ENCODE measurements at places on chromosomes 7 and 10.

GRCh38 chr10:51700228-51700817 is 928 bp upstream of the CSTF2T start:
- no peak for DNase-seq

GRCh38 chr7:151430391-151431205 is 9.3 kb downstream of the CRYGN start:
- DNase-seq: no peak

DNA sequence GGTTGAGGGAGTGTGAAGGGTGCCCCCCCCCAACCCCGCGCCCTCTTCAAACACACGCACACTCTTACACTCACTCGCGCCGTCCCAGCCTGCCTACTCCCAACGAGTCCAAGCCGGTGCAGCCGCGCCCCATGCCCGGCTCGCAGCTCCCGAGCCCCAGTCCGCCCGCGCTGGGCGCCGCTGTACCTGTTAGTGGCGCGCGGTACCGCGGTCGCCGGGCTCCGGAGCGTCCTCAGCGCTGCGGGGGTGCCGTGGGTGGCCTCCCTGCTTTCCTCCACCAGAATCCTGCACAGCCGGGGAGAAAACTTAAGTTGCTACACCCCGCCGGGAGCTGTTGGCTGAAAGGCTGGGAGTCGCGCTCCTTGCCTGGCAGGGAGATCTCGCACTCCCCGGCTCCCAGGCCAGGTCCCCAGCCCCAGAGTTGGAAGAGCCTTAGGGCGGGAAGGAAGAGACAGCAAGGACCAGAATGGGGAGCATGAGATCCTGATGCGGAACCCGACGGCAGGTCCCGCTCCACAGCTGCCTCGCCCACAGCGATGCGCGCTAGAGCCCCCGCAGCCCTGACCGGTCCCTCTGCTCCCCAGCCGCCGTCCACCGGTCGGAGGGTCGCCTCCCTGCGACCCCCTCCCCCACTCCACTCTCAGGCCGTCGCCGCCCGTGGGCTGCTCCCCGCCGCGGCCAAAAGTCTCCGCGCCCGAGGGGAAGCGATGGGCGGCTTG is 863 bp downstream of the ST8SIA6 start:
- DNase-seq: no peak

DNA sequence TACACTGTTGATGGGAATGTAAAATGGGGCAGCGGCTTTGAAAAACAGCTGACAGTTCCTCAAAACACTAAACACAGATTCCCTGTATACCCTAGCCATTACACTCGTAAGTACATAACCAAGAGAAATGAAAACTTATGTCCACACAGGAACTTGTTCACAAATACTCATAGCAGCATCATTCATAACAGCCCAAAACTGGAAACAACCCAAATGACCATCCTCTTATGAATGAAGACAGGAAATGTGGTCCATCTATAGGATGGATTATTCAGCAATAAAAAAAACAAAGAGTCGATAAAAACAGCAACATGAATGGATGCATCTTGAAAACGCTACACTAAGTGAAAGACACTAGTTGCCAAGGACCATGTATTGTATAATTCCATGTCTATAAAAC is 23.7 kb downstream of the NMT2 start:
- DNase-seq: no peak

GRCh38 chr10:30491204-30491915 is 57.4 kb downstream of the MAP3K8 start:
- DNase-seq: peak; percentile 93

- no peak for DNase-seq
These were observed 219.8 kb downstream of the ACTR3B start for GRCh38 chr7:152979376-152979775.

DNA sequence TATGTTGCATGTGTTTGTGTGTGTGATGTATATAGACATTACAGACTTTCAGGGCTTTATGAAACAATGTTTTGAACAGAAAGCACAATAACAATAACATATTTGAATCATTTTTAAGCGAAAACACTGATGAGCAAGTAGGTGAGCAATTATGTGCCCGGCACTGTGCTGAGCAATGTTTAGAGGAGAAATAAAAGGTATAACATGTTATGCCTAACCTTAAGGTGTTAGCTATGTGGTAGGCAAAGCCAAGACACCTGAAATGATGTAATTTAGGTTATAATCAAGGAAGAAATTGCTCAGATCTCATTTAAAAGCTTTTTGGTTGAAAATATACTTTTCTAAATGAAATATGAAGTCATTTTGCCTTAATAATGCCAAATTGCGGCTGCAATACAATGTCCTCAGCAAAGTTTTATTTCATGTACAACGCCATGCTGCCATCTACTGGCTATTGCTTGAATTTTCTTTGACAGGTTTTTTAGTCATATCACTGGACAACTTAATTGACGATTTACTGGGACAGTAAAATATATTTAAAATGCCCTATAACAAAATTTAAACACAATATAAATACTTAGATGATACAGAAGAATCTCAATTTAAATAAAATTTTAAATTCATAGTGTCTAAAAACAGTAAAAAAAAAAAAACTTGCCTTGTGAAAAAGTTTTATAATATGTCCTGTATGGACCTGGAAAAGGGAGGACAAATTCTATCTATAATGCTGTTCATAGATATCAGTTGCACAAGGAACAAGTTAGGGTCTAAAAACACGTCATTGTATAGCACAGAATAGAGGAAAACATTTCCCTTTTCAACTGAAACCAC is 131.1 kb upstream of the CDK1 start:
- peak; percentile 57 for DNase-seq

- no peak for DNase-seq
These were observed 90.5 kb downstream of the VSTM2A start for GRCh38 chr7:54632696-54633095.

- DNase-seq: no peak
These were observed 21.8 kb downstream of the VIM start for GRCh38 chr10:17249820-17250219.
